ENCODE measurements at places on chromosomes 2 and 18.

- DNase-seq = peak; percentile 45
These were observed 677 bp upstream of the TMEM178A start for GRCh38 chr2:39664888-39665591.

- DNase-seq = no peak
These were observed 253.2 kb downstream of the NEDD4L start for GRCh38 chr18:58297198-58297597.

DNA sequence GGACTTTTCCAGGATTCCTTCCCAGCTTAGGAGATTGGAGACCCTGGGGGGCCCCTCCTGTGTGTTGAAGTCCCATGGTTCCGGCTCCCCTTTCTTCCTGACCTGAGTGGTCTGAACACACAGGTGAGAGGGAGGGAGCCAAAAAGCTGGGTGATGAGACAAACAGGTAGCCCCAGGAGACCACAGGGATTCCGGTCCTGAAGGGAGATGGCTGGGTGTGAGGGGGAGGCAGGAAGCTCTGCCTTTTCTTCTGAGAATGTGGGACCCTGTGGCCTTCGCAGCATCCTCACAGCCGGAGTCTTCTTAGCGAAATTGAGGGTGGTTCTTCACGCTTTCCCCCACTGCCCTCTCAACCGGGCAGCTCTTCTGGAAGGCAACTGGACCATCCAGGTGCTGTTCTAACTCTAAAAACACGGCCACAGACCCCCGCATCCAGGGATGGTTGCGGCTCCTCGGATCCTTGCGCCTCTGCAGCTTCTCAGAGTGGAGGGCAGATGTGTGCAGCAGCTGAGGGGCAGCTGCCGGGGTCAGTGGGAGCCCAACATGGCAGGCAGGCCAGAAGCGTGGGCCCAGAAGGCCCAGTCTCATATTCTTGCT, 4.4 kb downstream of the SLC66A3 start:
- no peak for DNase-seq

- no peak for DNase-seq
These were observed 91.0 kb downstream of the MCFD2 start for GRCh38 chr2:46824611-46825010.

DNA sequence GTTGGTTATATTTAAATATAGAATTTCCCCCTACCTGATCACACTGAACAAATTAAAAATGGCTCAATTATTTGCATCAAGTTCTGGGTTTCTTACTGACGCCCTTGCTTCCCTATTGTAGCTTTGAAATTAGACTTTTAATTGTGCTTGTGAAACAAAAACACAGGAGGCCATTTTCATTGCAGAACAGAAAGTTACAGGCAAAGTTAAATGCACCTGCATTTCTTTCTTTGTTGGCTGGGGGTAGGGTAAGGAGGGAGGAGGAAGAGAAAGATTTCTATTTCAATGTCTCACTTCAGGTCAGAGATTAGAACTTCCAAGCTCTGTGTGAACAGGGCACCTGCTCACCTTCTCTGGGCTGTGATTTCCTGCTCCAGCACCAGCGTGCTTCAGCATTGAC, 199.6 kb downstream of the BCL11A start:
- DNase-seq = no peak

DNA sequence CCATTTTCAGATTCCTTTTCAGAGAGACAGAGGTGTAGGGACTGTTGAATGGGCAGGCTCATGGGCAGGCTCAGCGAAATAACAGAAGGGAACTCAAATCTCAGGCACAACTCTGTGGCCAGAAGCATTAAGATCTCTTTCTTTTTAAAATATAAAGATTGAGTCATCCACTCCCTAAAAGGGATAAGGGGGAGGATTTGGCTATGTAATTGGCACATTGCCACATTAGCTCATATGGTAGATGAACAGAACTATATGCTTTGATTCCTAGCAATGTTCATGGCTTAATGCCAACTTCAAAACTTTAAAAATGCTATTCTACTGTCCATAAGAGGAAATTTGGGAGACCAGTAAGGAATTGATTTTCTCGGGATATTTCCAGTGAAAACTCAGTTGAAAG, 53.8 kb upstream of the SLC5A7 start:
- DNase-seq = no peak

GRCh38 chr2:141933226-141933625, 197.6 kb downstream of the LRP1B start:
- no peak for DNase-seq

All from nephron progenitor cell (in vitro differentiated cells).